Cardiac muscle cell (in vitro differentiated cells and primary cell): ENCODE measurements at places on chromosomes 6 and 20.

- DNase-seq: no peak
These were observed 158.4 kb upstream of the SIM1 start for GRCh38 chr6:100622907-100623692.

GRCh38 chr6:106913676-106914280 is 60.8 kb downstream of the CD24 start:
- DNase-seq: no peak

GRCh38 chr6:132005178-132005577 is 54.0 kb upstream of the CCN2 start:
- no peak for DNase-seq

DNA sequence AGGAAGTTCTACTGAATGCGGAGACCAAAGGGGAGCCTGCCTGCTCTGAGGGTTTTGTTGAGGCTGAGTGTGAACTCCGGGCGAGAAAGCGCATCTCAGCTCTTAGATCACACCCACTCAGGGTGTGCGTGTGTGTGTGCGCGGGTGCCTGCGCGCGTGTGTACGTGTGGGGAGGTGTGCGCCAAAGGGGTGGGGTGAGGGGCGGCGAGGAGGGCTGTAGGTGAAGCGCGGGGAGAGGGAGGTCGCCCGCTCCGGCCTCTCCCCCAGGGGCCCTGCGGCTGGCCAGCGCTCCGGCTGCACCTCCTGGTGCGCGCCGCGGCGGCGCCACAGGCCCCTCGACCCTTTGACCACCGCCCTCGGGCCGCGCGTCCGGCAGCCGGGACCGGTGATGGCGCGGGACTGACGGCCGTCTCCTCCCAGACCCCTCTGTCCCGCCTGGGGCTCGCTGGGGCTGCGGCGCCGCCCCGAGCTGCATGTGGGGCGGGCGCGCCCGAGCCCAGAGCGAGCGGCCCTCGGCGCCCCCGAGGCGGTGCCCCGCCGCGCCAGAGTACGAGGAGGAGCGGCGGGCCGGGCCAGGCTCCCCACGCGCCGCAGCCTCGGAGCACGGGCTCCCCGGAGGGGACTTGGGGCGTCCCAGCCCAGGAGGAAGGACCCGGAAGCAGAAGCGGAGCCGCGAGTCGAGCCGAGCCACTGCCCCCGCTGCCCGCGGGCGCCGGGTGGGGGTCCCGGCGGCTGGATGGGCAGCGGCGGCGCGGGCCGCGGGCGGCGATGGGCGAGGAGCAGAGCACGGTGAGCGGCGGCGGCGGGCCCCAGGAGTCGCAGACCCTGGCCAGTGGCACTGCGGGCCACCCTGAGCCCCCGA is at the start of gene RNF217:
Gene RNF217 (plus strand): TSS at position 661 of the 862 bp plus-strand sequence. CDS start 108 bp downstream, at position 769.
- peak; percentile 81 for DNase-seq

DNA sequence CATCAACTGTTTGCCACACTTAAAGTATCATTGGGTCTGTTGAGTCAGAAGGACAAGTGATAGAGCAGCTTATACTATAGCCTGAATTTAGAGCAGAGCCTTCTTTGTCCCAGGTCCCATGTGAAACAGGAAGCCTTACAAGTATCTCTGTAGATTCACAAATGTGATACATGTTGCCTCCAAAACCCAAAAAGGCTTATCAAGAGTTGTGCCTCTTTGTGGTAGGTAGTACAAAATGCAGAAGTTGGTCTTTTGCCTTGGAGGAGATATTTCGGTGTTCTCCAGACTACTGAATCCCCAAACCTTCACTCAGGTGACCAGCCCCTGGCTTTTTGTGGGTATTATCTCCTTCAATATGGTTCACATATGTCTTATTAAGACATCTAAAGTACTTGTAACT is 172.8 kb upstream of the PROKR2 start:
- no peak for DNase-seq

DNA sequence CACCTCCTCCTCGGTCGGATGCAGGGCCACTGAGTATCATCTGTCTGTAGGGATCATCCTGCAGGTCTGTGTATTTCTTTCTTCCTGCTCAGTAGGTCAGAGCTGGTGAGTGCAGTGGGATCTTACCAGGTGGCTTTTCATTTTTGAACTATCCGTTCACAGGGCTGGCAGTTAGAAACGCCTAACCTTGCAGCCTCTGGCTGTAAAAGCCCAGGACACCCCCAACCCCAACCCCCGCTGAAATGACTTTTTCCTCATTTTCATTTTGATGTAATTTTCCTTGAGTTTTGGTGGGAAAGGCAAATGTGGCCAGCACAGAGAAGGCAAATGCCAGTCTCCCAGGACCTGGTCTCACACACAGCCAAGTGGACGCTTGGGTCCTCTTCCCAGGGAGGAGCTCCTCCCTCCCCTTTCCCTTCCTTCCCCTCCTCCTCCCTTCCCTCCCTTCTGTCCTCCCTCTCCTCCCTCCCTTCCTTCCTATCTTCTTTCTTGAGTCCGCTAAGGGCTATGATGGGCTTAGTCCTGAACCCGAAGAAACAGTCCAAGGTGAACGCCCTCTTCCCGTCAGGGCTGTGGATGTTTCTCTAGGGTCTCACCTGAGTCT is 36.0 kb downstream of the TMEM242 start:
- DNase-seq: no peak

GRCh38 chr6:86147311-86147710 is 504.6 kb upstream of the SYNCRIP start:
- DNase-seq: no peak

GRCh38 chr6:42387336-42387735 is 64.4 kb downstream of the TRERF1 start:
- no peak for DNase-seq

- DNase-seq: no peak
These were observed 132.3 kb upstream of the SULF2 start for GRCh38 chr20:47917549-47918070.

DNA sequence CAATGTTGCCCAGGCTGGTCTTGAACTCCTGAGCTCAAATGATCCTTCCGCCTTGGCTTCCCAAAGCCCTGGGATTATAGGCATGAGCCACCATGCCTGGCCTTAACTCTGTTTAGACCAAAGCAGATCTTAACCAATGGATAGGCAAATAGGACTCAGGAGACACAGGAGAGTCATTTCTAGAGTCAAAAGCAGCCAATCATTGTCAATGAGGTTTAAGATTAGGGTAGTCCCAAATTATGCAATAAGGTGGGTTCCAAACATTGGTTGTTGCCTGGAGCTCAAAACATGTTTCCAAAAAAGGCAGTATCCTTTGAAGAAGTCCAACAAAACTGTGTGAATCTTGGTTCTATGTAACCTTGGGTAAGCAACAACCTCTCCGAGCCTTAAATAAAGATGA is 95.7 kb upstream of the JARID2 start:
- DNase-seq: no peak

GRCh38 chr20:7691647-7692269 is 248.5 kb downstream of the HAO1 start:
- no peak for DNase-seq

DNA sequence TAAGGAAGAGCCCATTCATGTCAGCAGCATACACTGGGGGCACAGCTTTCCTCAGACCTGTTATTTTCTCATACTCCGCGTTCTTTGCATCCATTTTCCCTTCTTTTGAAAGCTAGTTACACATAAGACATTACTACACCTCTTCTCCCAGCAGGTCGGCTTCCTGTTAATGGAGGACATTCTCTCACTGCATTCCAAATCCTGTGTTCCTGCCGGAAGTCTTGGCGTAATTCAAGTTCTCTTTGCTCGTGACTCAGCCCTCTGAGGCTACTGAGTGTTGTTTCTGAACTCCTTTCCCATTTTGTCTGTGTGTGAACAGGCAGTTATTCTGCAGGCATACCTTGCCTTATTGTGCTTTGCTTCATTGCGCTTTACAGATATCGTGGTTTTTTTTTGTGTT is 97.5 kb upstream of the ZBTB24 start:
- DNase-seq: no peak

- no peak for DNase-seq
These were observed 36.5 kb upstream of the CST7 start for GRCh38 chr20:24912397-24913075.
